ENCODE measurements at places on chromosomes 2 and 18.

DNA sequence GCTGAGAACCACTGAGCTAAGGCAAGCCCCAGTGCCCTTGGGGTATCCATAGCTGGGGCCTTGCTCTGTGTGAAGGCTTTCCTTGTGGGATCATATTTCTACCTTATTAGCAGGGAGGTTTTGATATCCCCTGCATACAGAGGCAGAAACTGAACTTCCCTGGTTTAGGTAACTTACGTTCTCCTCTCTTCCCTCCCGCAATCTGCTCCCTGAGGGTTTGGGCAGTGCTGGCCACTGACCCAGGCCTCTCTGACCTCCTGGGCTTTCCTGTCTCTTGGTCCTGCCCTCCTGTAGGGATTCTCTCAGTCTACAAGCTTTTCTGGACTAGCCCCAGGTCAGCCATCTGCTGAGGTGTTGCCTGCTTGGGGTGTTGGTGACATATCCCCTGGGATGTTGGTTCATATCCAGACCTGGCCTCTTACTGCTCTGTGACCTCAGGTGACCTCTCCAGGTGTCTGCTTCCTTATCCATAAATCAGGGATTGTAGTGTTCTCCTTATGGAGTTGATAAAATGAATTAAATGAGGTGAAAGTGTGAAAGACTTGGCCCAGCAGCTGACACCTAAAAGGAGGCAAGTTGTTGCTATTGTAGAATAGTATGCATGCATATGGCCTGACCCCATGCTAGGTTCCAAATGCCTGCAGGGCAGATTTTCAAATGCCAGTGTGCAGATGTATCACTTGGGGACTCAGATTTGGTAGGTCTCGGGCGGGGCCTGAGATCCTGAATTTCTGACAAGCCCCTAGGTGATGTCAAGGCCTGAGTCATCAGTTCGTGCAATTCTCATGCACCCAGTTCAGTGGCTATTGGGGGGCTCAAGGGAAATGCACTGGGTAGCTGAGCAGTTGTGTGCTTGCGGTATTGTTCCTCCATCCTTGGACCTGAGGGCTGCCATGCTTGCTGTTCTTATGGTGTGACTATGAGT, 106.6 kb downstream of the FHOD3 start:
- DNase-seq: no peak

DNA sequence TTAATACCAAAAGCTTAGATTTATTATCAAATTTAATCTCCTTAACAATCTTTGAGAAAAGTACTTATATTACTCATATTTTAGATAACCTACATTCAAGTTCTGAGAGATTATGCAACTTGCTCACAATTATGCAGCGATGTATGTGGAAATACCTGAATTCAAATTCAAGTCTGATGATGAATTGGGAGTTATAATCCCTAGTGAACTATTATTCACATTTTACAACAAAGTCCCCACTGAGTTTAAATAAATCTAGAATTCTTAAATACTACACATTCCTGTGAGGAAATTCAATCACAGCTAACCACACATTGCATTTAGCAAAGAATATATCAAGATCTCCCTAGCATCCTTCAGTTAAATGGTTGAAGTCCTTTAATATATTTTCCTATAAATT, 278.4 kb downstream of the NOL4 start:
- DNase-seq: no peak

- no peak for DNase-seq
Measured at GRCh38 chr2:236254001-236254400, 10.2 kb downstream of the ASB18 start.

- DNase-seq: no peak
Measured at GRCh38 chr18:41643427-41643826, 311.6 kb upstream of the PIK3C3 start.

DNA sequence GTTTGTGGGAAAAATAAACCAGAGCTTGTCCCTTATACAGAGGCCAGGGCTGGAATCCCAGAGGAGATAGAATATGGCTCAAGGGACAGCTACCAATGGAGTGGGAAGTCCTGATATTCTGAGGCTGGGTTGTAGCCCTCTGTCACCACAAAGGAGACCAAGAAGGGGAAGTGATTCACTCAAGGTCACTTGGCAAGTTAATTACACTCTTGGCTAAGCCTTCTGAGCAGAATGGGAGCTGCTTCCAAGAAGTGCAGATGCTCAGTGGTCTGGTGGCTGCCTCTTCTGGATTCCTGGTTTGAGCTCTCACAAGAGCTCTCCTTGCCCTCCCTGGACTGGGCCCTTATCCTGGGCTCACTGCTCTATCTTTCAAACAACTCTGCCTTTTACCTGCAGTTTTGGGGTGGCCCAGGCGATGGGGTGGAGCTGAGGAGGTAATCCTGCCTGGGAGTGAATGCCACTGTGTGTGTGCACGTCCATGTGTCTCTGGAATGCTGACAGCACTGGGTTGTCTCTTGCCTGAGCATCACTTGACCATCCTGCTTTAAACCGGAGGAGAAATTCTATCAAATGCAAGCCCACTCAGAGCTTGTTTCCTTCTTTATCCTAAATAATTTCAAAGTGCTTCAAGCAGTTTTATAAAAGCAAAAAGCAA, 168.2 kb downstream of the KCNS3 start:
- DNase-seq: no peak

- no peak for DNase-seq
Measured at GRCh38 chr2:239072786-239073185, 224.9 kb downstream of the TWIST2 start.

GRCh38 chr2:199315299-199316179, 142.2 kb downstream of the SATB2 start:
- no peak for DNase-seq

DNA sequence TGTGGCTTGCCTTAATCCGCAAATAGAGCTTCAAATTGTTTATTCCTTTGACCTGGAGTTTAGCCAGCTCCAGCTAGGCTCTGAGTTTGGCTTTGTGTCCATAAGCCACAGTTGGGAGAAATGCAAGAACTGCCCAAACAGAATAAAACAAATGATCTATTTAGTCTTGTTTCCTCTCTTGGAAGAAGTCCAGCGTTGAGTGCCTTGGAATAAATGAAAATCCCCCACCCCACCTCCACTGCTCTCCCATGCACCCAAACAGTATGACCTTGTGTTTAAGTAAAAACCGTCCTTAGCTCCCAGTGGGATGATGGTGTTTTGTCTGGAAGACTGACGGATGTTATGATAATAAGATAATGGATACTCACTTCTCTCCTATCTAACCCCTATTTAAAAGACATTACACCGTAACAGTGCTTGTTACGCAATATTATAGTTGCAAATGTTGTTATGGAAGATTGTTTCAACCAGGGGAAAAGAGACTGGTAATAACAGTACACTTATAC, 3.2 kb upstream of the SERPINE2 start:
- DNase-seq: no peak

- no peak for DNase-seq
Measured at GRCh38 chr2:169365029-169365480, 2.7 kb upstream of the LRP2 start.

DNA sequence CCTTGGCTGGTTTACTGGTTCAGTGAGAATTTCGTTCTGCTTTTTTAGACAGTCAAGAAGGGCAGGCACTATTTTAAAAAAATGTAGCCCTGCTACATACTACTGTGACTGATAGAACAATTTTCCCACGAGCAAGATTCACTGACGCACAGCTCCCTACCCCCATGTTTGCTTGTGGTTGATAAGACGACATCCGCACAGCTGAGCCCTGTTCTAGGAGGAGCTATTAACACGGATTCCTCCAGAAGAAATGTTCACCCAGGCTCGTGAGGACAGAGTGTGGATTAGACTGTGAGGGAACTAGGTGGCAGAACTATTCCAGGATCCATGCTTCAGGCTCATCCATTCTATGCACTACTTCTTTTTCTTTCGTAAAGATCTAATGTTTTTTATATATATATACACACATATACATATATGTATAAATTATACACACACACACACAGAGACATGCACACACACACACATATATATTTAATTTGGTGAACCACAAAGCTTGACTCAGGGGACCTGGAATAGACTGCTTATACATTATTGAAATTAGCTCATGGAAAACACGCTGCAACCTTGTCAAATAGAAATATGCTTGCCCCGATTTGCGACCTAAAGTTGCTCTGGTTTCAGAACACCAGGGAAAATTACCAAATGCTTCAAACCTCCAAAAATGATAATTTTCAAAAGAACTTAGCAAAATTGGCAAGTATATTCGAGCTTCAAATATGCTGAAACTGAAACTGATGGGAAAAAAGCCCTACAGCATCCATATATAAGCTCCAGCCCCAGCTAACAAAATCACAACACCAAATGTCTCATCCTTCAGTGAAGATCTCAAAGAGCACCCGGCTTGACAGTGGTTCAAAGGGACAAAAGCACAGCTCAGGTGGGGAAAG, 370.4 kb downstream of the SOCS6 start:
- no peak for DNase-seq

DNA sequence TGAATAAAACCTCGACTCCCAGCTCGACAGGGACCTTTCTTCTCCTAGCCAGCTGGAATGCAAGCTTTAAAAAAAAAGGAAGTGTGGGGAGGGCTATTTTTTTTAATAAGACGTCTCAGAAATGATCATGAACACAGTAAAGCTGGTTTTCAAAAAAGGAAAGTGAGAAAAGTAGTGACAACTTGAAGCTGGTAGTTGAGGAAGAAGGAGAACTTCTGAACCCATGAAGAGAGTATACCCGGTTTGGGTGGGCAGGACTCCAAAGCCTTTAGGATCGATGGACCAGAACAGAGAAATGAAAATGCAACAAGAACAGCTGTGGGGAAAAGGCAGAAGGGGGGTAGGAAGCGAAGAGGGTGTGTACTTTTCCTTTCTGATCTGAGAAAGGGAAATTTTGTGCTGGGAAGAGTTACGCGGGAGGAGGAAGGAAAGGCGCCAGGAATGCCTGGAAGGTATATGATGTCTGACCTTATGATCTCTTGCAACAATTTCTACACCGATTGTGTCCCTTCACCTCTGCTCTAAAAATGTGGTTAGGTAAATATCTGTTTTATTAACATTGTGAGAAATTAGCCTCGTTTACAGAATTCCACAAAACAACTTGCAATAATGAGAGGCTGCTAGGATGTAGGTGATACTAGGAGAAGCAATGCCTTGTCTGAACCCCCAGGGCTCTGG, 22.6 kb upstream of the CYP1B1 start:
- no peak for DNase-seq

DNA sequence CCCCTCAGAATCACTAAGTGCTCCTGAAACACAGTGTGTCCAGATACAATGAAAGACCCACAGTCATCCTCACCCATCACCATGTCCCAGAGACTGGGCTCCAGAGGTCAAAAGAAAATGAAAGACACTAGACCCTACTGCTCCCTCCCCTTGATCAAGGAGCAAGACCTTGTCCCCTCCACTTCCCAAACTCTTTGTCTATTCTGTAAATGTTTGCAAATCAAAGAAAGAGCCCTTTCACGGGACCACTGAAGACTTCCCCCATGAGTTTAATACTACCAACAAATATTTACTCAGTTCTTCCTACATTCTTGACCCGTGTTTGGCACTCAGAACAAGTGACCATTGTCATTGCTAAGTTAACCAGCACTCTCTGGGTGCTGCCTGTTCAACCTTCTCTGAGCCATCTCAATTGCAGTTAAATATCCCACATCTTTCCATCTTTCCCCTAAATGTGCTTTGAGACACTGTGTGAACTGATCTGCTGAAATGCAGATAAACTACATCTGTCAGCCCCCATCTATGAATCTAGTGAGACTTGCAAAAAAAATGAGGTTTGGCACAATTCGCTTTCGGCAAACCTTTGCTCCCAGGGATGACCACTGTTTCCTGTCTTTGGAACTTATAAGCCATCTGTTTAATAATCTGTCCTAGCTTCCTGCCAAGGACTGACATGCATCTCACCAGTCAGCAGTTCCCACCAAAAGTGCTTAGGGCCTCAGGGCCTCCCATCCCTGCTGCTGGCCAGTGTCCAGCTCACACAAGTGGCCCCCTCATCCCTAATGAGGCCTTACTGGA, 170.3 kb downstream of the GFPT1 start:
- DNase-seq: no peak

DNA sequence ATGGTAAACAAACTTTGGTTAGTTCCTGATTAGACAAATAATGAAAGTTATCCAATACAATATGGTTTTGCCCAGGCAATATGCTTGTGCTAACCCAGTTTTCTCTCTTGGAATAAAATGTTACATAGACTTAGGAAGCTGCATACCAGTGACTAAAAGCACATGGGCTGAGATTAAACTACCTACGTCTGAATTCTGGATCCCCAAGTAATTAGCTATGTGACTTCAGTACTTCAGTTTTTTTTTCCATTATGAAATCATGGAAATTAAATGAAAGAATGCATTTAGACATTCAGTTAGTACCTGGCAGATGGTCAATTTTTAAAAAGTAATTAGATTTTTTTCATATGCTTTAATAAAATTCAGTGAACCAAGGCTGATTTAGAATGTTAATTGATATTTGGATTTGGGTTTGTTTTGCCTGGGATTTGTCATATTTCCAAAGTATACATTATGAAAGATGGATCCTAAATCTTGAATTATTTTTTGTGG, 213.9 kb downstream of the PTH2R start:
- DNase-seq: no peak

GRCh38 chr18:77062518-77063003, 70.0 kb downstream of the MBP start:
- peak; percentile 29 for DNase-seq

- DNase-seq: no peak
Measured at GRCh38 chr2:219739066-219739465, 111.6 kb downstream of the SLC4A3 start.

- no peak for DNase-seq
Measured at GRCh38 chr2:19664646-19665045, 237.1 kb downstream of the TTC32 start.

GRCh38 chr2:166057370-166058164, 70.3 kb downstream of the SCN1A start:
- DNase-seq: no peak

DNA sequence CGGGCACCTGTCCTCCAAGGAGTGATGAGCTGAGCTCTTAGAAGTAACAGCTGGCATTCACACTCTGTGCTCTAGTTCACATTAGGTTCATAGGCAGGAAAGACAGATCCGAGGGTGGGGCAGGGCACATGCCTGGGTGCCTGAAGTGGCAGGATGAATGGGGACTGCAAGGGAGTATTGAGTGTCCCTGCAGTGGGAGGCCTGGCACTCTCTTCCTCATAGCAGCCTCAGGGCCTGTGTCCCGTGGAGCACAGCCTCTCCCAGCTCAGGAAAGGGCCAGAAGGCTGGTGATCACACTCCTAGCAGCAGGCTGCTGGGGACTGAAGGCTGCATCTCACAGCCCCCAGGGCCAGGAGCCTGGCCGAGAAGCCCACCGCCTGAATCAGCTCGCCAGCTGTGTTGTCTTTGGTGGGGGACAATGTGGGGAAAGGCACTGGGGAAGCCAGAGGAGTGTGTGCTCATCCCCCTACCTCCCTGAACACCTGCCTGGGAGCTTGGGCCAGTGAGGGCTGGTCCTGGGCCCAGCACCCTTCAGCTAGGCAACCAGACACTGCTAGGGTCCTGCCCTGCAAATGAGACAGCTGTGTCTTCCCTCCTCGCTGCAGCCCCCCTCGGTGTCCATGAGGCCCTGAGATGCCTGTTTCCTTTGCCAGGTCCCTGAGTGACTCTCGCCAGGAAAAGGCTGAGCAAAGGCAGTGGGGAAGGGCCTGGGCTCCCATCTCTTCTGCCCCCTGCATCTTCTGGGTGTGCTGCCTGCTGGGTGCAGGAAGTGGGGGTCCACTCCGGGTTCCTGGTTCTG, 48.2 kb upstream of the HS6ST1 start:
- no peak for DNase-seq

- DNase-seq: no peak
Measured at GRCh38 chr18:46942646-46943045, 25.2 kb downstream of the KATNAL2 start.
